ENCODE measurements at places on chromosomes 11 and 22. TPM values are rescaled to one million over a fixed set of nuclear protein-coding genes. Genes with fewer than 3 reads are reported as not detected.
A peak's percentile ranks its signal among the peaks of the same experiment; 100 is the strongest.

- H3K4me3 ChIP-seq, result no peak overlapping the region
- H3K36me3 ChIP-seq, result no peaks in the 10 kb centered on the region
- DNase-seq, result no peak
- H3K27me3 ChIP-seq, result no peaks in the 10 kb centered on the region
- peak overlapping the region; percentile 82 for H3K27ac ChIP-seq
Measured at GRCh38 chr22:24145446-24146193, 35.7 kb upstream of the SUSD2 start.

TSSK2 gene
- total RNA-seq, result not detected

RTN4R gene
- 9.8 TPM for total RNA-seq

KLHL35 gene
- 3.4 TPM for total RNA-seq

- no peaks in the 10 kb centered on the region for H3K27me3 ChIP-seq
- H3K27ac ChIP-seq, result no peak overlapping the region
- H3K36me3 ChIP-seq, result no peaks in the 10 kb centered on the region
- DNase-seq, result no peak
- H3K4me3 ChIP-seq, result no peak overlapping the region
Measured at GRCh38 chr11:44831605-44832394, 105.0 kb downstream of the TSPAN18 start.

GRCh38 chr11:85976525-85976924, 92.4 kb downstream of the PICALM start:
- no peak overlapping the region for H3K4me3 ChIP-seq
- peaks cover 82% of the 10 kb centered on the region for H3K36me3 ChIP-seq
- no peaks in the 10 kb centered on the region for H3K27me3 ChIP-seq

DNA sequence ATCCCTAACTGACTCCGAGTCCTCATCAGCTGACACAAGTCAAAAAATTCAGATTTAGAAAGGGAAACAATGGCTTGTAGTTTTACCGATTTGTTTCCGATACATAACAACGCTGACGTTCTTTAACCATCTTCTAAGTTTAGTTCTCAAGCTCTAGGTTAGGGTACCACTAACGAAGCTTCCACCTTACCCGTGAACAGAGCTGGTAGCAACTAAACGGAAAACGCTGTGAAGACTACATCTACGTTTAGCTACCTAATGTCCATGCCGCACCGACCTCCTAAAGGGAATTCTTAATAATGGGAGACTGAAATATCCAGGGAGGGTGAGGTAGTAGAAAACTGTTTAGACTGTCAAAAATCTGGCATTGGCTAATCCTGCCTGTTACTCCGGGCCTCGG, 1.0 kb downstream of the NUP98 start:
- DNase-seq, result no peak
- peak overlapping the region; percentile 98 for H3K27ac ChIP-seq
- H3K36me3 ChIP-seq, result peaks cover 24% of the 10 kb centered on the region
- H3K4me1 ChIP-seq, result peaks cover 22% of the 10 kb centered on the region
- H3K27me3 ChIP-seq, result no peaks in the 10 kb centered on the region
- H3K4me3 ChIP-seq, result peak overlapping the region; percentile 89

RIMBP3C gene
- 0.41 TPM for total RNA-seq

DNA sequence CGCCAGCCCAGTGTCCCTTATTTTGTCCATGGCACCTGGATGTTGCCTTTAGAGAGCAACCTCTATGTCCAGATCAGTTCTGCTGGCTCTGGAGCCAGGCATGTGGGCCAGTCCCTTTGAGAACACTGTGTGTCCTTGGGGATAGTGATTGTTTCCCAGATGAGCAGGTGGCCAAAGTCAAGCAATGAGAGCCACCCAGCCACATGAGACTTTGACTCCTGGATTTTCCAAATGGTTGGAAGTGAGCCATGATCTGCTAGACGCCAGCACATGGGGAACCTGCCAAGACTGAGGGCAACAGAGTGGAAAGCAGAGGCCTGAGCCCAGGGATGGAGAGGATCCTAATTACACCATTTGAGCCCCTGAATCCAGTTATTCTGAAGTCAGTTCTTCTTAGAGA, 479.8 kb downstream of the OPCML start:
- H3K4me1 ChIP-seq, result no peaks in the 10 kb centered on the region
- no peak overlapping the region for H3K4me3 ChIP-seq
- H3K36me3 ChIP-seq, result no peaks in the 10 kb centered on the region
- no peak overlapping the region for H3K27ac ChIP-seq
- no peak for DNase-seq

DNA sequence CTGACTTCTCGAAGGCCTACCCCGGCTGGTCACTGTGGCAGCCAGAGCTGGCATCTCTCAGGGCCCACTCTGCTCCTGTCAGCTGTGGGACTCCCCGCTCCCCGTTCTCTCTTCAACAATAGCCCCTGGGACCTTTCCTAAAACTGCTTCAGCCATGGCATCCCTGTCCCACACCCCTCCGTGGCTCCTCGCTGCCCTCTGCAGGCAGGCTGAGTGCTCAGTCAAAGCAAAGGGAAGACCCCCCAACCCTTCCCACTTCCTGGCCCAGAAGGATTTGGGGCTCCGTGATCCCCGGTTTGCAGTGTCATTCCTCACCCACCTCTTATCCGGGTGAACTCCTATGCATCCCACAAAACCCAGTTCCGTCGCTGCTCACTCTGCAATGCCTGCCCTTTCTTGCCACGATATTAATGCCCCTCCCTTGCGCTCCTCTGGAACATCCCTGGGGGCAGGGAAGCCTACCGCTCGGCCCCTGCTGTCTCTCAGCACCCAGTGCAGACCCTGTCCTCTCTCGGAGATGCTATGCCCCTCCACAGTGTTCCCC, 1.6 kb upstream of the TH start:
- H3K4me1 ChIP-seq, result no peaks in the 10 kb centered on the region
- DNase-seq, result no peak
- H3K4me3 ChIP-seq, result no peak overlapping the region

KRTAP5-2 gene
- total RNA-seq, result not detected

GRCh38 chr22:19525666-19526065, 1.5 kb upstream of the CLDN5 start:
- H3K4me1 ChIP-seq, result peaks cover 5% of the 10 kb centered on the region
- peaks cover 53% of the 10 kb centered on the region for H3K27me3 ChIP-seq
- H3K27ac ChIP-seq, result peak overlapping the region; percentile 78
- H3K36me3 ChIP-seq, result peaks cover 4% of the 10 kb centered on the region

DNA sequence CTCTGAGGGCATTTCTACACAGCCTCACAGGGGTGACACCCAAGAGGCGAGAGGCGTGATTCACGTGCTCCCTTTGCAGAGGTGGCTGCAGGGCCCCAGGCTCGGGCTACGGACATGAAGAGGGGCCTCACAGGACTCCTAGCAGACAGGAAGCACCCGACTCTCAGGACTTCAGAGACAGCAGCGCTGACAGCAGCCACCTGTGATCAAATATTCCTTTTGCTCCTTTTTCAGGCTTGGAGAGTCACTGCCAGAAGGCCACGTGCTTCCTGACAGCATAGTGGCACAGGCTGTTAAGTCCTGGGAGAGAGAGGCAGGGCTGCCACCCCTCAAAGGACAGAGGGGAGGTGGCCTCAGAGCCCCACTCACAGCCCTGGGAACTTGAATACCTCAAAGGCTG, 348.9 kb downstream of the CADM1 start:
- H3K4me3 ChIP-seq, result no peak overlapping the region
- no peaks in the 10 kb centered on the region for H3K36me3 ChIP-seq
- H3K27me3 ChIP-seq, result peaks cover 5% of the 10 kb centered on the region
- DNase-seq, result no peak

ABCG4 gene
- 0.14 TPM for total RNA-seq

DNA sequence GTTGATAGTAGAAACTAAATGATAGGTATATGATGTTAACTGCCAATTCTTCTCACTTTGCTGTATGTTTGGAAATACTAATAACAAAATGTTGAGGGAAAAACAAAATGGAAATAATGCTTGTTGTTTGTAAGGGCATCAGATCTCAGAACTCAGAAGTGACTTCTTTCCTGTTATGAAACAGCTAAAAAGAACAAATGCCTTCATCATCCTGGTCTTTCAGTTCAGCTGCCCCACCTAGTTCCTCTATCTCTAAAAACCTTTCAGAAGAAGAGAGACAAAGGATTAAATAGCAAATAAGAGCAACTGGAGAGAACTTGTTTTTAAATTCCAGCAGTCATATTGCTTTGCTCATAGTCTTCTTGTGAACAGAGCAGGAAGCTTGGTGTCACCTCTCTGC, 345.3 kb upstream of the NCAM1 start:
- H3K27me3 ChIP-seq, result no peaks in the 10 kb centered on the region
- no peak for DNase-seq
- H3K4me3 ChIP-seq, result no peak overlapping the region

DNA sequence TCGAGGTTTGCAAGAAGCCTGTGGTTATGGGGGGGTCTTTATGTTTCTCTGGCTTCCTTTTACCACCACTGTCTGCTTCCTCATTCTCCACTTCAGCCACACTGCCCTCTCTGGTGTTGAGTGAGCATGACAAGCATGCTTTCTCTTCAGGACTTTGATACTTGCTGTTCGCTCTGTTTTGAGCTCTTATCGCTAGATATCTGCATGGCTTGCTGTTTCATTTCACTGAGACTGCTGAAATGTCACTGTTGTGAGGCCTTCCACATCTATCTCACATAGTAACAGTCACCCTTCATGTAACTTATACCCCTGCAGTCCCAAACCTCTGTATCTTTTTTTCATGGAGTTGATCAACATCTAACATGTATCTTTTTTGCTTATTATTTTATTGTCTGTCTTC, 59.8 kb downstream of the TMEM135 start:
- no peaks in the 10 kb centered on the region for H3K4me1 ChIP-seq
- H3K4me3 ChIP-seq, result no peak overlapping the region
- H3K27ac ChIP-seq, result no peak overlapping the region

- peak; percentile 98 for DNase-seq
- H3K27me3 ChIP-seq, result no peaks in the 10 kb centered on the region
- peaks cover 34% of the 10 kb centered on the region for H3K4me1 ChIP-seq
- peaks cover 30% of the 10 kb centered on the region for H3K36me3 ChIP-seq
- peak overlapping the region; percentile 68 for H3K4me3 ChIP-seq
Measured at GRCh38 chr22:38755155-38755910, 465 bp downstream of the SUN2 start.

KRTAP5-4 gene
- not detected for total RNA-seq

GRCh38 chr11:116804001-116804400, 12.3 kb upstream of the APOA5 start:
- H3K27ac ChIP-seq, result no peak overlapping the region
- no peaks in the 10 kb centered on the region for H3K27me3 ChIP-seq
- H3K36me3 ChIP-seq, result no peaks in the 10 kb centered on the region
- no peak for DNase-seq
- H3K4me3 ChIP-seq, result no peak overlapping the region
- no peaks in the 10 kb centered on the region for H3K4me1 ChIP-seq

GRCh38 chr22:18935889-18936529, at the start of gene PRODH:
Gene PRODH, minus strand, starts transcription at chr22:18936293. Its CDS starts 6 bp downstream, at chr22:18936287.
- H3K27ac ChIP-seq, result no peak within 1 kb of the TSS
- no peaks in the 10 kb centered on the region for H3K27me3 ChIP-seq
- H3K4me3 ChIP-seq, result no peak within 1 kb of the TSS
- no peaks in the 10 kb centered on the region for H3K4me1 ChIP-seq

DNA sequence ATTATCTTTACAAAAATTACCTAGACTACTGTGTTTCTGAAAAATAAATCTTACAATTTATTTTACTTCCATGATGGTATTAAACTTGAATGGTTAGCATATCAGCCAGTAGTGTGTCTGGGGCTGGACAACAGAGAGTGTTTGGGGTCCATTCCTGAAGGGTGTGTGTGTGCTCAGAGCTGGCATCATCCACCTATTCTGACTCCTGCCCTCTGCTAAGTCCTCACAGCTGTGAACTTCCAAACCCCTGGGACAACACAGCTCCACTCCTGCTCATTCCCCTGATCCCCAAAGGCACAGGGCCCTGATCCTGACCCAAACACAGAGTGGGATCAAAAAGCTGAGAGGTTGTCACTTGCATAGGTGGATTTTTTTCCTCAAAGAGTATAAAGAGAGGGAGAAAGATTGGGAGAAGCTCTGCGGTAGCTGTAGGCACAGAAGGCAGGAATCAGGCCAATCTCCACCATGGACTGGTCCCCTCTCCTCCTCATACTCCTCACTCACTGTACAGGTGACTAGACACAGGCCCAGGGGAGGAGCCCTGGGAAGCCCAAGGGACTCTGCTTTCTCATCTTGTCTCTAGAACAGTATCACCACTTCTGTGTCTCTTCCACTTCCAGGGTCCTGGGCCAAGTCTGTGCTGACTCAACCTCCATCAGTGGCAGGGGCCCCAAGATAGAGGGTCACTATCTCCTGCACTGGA, 55.7 kb upstream of the TOP3B start:
- no peak overlapping the region for H3K27ac ChIP-seq
- no peaks in the 10 kb centered on the region for H3K36me3 ChIP-seq
- H3K4me1 ChIP-seq, result no peaks in the 10 kb centered on the region
- H3K27me3 ChIP-seq, result no peaks in the 10 kb centered on the region
- no peak overlapping the region for H3K4me3 ChIP-seq
- DNase-seq, result no peak

PSMD13 gene
- total RNA-seq, result 89.9 TPM

ABCC8 gene
- 4.7 TPM for total RNA-seq
